ENCODE measurements at places on chromosomes 7 and 10.

DNA sequence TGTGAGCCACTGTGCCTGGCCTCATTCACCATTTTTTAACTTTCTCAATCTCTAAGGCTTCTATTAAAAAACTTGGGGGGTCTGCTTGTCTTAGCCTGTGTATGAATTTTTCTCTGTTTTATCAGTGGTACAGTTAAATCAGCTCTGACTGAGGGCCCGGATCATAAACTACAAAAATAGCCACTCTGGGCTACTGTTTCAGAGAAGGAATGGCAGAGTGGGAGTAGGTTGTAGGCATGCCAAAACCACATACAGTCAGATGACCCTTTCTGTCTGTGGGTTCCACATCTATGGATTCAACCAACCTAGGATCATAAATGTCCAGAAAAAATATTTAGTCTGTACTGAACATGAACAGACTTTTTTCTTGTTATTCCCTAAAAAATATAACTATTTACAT lies 21.3 kb downstream of the TBC1D12 start:
- no peak for DNase-seq

DNA sequence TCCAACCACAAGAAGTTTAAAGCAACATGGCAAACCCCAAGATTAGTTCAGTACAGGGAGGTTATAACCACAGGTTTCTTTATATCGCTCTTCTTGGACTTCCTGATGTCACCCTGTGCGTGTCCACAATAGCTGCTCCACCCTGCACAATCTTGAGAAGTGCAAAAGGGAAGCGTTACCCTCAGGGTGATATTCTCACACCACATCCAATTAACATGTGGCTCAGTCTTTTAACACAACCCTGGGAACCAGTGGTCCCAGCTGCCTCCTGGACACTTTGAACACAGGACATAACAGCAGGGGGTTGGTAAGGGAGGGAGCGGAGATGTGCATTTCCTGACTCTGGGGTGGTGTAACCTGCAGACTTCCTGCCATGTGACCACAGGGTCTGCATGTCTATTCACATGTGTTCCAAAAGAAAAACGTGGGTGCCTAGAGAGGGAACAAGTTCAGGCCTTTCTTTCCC lies 64.6 kb downstream of the GSAP start:
- no peak for DNase-seq

GRCh38 chr10:101230183-101230917 lies 1.1 kb upstream of the LBX1 start:
- DNase-seq, result no peak

DNA sequence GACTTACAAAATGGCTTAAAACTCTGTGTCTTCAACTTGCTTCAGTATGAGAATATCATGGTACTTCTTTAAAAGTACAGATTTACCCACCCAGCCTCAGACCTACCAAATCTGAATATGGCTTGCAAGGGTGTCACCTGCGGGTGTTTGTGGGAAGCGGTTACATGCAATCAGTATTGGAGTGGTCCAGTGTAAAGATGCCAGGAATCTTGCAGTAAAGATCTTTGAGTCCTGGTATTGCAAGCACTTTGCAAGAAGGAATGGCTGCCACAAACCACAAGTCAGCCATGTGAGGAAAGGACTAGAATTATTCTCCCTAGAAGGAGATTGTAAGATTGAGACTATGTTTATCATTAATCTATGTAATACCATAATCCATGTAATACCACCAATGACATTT lies 115.1 kb downstream of the PON1 start:
- DNase-seq, result no peak

DNA sequence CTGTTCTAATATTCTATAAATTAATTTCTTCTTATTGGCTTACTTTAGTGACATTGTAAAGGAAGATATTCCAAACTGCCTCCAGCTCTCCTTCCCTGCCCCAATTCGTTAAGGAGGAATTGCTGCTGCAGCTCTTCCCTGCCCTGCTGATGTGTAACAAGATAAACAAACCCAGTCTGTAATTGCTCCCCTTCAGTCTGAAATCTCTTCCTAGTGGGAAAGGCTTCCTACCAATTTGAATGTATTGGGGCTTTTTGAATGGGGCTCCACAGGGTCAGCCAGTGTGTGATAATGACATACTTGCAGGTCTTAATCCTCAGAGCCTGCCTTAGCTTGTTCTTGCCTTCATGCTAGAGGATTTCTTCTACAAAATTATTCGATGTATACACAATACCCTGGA lies 849.9 kb upstream of the GHITM start:
- DNase-seq, result peak; percentile 84

DNA sequence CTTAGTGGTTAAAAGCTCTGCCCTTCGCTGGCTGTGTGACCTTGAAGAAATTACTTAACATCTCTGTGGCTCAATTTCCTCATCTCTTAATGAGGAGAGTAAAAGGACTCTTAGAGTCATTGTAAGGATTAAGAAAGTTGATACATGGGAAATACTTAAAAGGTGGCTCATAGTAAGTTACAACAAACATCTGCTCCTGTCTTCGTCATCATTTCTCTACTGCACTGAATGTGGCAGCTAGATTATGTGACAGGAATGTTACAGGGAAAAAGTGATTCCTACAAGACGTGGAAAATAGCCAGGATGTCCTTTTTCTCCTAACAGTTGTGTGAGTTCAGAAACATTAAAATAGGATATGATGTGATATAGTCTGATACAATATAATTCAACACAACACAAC lies 184.7 kb downstream of the FRMD4A start:
- no peak for DNase-seq
